ENCODE measurements at places on chromosomes 12 and 14. TPM values are rescaled to one million over a fixed set of nuclear protein-coding genes. Genes with fewer than 3 reads are reported as not detected.
A peak's percentile ranks its signal among the peaks of the same experiment; 100 is the strongest.

The KIF26A gene
- 0.60 TPM for total RNA-seq

DNA sequence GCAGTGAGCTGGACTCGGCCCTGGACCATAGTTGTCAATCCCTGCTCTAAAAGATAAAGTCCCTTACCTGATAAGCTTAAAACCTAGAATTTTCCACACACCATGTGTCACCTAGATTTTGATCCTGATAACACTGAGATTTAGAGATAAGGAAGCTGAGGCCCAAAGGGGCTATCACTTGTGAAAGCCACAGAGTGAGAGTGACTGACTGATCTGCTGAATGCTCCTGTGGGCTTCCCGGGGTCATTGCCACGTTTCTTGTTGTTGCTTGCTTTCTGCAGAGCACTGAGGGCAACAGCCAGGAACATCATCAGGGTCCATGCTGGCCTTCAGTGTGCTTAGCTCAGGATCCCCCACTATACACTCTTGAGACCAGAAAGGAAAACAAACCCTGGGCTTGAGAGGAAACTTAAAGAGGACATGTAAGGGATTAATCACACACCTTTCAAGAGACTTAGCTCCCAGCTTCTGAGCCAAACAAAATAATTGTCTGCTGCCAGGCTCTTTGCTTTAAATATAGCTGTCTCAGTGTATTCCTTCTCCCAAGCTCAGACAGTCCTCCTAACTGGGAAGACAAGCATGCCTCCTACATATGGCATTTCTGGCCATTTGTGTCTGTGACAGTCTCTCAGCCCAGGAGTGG lies 82.6 kb upstream of the ARHGAP5 start:
- H3K4me3 ChIP-seq, result no peak overlapping the region
- peaks cover 59% of the 10 kb centered on the region for H3K4me1 ChIP-seq
- peak overlapping the region; percentile 57 for H3K27ac ChIP-seq
- H3K36me3 ChIP-seq, result no peaks in the 10 kb centered on the region
- DNase-seq, result no peak

The E2F7 gene
- total RNA-seq, result 2.8 TPM

- peaks cover 5% of the 10 kb centered on the region for H3K36me3 ChIP-seq
- DNase-seq, result peak; percentile 29
- H3K4me3 ChIP-seq, result no peak overlapping the region
- no peak overlapping the region for H3K27ac ChIP-seq
- no peaks in the 10 kb centered on the region for H3K27me3 ChIP-seq
- peaks cover 20% of the 10 kb centered on the region for H3K4me1 ChIP-seq
Observed at GRCh38 chr12:113250045-113250444, 28.8 kb downstream of the TPCN1 start.

GRCh38 chr12:45712319-45712718 lies 17.2 kb upstream of the ARID2 start:
- no peaks in the 10 kb centered on the region for H3K36me3 ChIP-seq
- H3K4me1 ChIP-seq, result peaks cover 16% of the 10 kb centered on the region
- H3K4me3 ChIP-seq, result no peak overlapping the region
- H3K27me3 ChIP-seq, result no peaks in the 10 kb centered on the region
- H3K27ac ChIP-seq, result no peak overlapping the region

The GDF3 gene
- not detected for total RNA-seq

DNA sequence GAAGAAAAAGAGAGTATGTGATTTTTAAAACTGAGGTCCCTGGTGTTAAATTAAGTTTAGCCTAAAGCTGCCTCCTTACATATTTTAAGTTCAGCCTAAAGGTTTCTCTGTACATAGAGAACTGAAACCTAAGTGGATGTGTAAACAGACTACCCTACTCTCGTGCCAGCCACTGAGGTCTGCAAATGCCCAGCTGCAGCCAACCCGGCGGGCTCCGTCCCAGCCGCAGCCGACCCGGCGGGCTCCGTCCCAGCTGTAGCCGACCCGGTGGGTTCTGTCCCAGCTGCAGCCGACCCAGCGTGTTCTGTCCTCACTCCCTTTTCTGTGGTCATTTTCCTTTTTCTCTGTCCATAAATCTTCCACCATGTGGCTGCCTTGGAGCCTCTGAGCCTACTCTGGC lies 97.2 kb upstream of the SFSWAP start:
- H3K4me1 ChIP-seq, result peaks cover 14% of the 10 kb centered on the region
- no peaks in the 10 kb centered on the region for H3K36me3 ChIP-seq
- no peak overlapping the region for H3K4me3 ChIP-seq
- H3K27ac ChIP-seq, result no peak overlapping the region

DNA sequence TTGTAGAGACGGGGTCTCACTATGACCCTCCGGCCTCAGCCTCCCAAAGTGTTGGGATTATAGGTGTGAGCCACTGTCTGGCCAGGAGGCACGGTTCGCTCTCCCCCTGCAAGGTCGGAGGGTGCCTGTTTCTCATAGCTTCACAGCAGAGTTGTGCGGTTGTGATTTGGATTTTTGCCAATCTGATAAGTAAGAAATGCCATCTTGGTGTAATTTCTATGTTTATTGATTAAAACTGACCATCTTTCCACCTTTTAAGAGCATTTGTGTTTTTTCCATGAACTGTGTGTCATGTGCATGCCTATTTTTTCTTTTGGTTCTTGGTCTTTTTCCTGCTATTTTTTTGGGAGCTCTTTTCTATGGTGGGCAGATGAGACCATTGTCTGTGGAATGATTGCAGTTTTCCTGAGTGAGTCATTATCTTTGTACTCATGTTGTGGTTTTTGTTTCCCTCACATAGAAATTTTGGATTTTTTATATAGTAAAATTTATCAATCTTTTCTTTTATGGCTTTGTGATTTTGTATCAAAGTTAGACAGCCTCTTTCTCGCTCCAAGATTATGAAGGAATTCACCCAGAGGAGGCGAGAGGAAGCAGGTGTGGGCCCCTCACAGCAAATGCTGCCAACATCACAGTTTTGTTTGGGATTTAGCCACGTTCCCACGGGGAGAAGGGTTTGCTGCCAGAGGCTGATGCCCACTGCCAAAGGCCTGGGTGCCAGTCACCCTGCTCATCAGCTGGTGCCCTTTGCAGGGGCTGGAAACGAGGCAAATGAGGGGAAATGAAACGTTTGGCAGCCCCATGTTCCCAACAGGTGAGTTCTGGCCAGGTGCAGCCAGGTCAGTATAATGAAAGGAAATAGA lies 47.2 kb downstream of the RFX4 start:
- no peak for DNase-seq
- no peaks in the 10 kb centered on the region for H3K27me3 ChIP-seq
- H3K27ac ChIP-seq, result peak overlapping the region; percentile 61
- peaks cover 29% of the 10 kb centered on the region for H3K4me1 ChIP-seq

The MYH7 gene
- not detected for total RNA-seq
